ENCODE measurements at places on chromosomes 7 and 10.

GRCh38 chr7:416761-417624, 102.7 kb downstream of the PDGFA start:
- no peak for DNase-seq

- no peak for DNase-seq
These were observed 485.8 kb downstream of the PLXDC2 start for GRCh38 chr10:20302033-20302432.

DNA sequence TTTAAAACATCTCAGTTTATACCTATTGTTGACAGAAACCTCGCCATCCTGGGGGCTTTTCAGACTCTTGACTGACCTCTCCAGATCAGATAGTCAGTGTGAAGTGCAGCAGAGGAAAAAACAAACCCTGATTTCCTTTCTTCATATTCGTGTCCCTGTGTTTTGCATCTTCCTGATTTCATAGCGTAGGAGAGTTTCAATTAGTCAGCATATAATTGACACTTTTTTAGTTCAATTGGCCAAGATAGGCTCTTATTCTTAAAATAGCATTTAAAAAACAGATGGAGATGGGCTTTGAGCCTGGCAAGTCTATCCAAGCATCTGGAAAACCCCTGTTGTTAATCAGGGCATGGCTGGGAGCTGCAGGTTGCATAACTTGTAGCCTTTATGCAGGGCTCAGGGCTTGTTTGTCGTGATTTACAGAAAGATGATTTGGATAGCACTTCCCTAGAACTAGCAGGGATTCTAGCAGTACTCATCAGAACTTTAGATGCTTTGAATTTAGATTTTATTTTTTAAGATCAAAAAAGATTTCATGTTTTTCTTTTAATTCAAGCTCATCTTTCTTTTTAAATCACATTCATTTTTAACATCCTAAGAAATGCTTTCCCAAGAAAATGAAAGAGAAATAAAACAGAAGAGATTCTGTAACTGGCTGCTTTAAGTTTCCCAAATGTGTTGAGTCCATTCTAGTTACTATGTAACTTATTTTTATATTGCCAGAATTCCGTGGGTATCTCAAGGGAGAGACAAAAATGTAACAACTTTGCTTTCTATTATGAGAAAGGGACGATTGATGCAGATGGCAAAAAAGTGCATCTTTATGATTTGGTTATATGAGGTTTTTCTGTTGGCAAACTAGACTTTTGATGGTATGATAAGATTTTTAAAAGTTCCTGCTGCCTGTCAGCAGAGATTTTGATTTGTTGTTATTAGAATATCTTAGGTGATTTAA, 270.8 kb upstream of the FZD8 start:
- DNase-seq, result no peak

- DNase-seq, result no peak
These were observed 9.7 kb downstream of the C10orf62 start for GRCh38 chr10:97599272-97599619.

- no peak for DNase-seq
These were observed 15.2 kb downstream of the YKT6 start for GRCh38 chr7:44216019-44216418.

DNA sequence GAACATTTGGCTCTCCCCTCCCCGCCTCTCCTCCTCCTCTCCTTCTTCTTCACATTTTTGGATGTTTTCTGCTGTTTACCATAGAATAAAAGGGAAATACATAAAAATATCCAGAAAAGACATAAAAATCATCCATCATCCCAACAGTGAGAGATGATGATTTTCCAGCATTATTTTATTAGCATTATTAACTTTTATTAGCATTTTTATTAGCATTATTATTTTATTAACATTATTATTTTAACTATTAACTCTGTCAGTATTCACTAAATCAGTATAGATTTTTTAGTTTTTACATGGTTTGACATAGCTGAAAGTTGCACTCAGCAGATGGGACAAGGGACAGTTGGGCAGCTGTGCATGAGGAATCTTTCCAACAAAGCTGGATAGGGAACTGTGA, 16.2 kb upstream of the SLC35B4 start:
- DNase-seq, result no peak

GRCh38 chr7:20561908-20562307, 53.6 kb upstream of the ABCB5 start:
- peak; percentile 65 for DNase-seq

DNA sequence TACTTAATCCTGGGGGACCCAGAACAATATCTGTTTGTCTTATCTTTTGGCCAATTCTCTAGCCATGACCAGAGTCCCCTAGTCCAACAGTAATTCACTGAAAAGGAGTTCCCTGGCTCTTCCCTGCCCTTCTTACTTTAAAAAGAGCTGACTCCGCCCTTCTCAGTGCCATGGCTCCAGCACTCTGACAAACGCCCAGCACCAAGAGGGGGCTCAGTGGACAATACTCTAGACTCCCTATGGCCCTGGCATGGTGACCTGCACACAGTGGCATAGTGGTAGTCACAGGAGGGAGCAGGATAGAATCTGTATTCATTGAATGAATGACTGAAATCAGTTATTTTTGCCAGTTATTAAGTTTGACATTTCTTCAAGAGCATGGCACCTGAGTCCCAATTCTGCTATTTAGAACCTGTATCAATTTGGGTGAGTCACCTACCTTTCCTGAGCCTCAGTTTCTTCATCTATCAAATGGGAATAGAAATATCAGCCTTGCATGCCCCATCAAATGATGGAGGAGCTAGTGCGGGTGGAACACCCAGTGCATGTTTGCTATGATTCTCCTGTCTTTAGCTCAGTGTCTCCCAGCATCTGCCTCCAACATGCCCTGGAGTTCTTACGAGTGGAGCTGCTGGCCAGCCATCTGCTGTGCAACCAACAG, 69.4 kb downstream of the CLEC2L start:
- DNase-seq, result no peak

DNA sequence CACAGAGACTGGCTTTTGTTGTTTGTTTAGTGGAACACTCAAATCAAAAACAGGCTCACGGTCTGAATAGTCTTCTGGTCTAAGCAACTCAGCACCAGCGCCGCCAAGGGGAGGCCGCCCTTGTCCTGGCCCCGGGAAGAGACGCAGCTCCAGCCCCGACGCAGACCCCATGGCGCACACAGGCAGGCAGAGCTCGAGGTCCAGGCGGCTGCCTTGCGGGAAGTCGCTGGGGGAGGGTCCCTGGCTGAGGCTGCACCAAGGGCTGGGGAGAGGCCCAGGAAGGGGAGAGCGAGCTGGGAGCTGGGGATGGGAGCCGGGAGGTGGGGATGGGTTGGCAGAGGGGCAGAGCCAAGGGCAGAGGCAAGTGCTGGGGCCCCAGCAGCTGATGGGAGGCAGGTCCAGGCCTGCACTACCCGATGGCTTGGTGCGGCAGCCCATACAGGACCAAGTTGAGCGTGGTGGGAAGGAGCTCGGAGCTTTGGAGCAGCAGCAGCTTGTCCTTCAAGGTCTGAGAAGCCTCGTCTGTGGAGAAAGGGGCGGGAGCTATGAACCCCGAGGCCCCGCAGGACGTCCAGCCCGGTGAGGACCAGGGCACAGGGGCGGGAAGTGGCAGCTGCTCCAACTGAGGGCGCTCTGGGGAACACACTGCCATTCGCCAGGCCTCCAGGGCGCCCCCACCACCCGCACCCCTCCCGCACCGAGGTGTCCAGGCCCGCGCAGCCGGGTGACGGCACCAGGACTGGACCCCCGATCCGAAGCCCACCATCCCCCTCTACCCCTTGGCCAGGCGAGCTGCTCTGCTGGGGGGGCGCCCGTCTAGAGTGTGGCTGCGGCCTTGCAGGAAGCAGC, 22.7 kb upstream of the NKX6-2 start:
- no peak for DNase-seq

DNA sequence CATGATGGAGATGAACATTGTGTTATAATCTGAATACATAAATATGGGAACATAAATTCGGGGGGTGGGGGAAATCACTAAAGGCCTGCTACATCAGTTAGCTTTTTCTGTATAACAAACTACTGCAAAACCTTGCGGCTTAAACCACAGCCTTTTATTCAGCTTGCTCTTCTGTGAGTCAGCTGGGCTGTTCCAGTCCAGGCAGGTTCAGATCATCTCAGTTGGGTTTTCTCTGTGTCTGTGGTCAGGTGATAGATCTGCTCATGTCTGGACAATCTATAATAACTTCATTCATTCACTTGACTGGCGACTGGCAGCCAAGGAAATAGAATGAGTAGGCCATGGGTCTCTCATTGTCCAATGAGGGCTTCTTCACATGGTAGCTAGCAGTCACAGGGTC, 23.5 kb downstream of the HTR7 start:
- DNase-seq, result no peak

DNA sequence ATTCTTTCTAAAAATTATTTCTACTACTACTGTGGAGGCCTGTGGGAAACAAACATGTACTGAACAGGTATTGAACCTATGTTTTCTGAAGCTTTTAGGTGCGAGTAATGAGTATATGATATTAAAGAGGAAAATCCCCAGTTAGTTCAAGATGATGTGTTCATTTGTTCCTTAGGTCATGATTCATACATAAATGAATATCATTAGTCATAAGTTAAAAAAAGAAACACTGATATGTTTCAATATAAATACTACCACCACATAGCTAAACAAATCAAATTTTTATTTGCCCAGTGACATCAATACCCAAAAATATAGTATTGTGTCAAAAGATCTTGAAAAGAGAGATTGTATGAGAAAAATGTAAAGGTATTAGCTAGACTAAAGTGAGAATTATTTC, 210.7 kb upstream of the GNAI1 start:
- DNase-seq, result no peak

DNA sequence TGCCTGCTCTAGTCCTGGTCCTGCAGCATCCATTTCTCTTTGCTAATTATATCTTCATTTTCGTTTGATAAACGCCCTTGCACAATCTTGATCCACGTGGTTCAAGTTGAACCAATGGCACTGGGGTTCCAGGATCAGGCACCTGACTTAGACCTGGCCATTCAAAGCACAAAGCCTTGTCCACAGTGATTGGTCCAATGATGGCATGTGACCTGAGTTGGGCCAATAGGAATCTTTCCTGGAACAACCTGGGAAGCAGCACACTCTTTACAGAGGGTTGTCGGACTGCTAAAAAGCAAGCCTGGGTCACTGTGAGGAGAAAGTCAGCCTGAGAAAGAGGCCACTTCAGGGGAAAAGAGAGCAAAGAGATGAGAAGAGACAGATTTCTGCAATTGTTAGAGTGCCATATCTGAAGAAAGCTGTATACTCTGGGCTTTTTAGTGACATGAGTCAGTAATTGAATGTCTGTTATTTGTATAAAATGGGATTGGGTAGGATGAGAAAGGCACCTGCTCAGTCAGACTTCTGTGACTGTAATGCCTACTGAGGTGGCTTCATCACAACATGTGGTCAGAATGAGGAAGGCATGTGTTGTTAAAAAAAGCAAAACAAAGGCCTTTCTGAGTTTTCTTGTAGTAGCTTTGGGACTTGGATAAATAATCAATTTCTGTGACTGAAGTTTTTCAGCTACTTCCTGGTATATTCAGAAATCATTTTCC, 4.4 kb upstream of the STEAP4 start:
- no peak for DNase-seq

DNA sequence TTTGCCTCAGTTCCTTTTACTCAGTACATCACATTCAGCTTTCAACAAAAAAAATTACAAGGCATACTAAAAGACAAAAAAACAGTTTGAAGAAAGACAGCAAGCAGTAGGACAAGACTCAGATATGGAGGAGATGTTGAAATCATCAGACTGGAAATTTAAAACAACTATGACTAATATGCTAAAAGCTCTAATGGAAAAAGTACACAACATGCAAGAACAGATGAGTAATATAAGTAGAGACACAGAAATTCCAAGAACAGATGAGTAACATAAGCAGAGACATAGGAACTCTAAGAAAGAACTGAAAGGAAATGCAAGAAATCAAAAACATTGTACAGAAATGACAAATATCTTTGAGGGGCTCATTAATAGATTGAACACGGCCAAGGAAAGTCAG, 402.6 kb downstream of the NEBL start:
- no peak for DNase-seq

DNA sequence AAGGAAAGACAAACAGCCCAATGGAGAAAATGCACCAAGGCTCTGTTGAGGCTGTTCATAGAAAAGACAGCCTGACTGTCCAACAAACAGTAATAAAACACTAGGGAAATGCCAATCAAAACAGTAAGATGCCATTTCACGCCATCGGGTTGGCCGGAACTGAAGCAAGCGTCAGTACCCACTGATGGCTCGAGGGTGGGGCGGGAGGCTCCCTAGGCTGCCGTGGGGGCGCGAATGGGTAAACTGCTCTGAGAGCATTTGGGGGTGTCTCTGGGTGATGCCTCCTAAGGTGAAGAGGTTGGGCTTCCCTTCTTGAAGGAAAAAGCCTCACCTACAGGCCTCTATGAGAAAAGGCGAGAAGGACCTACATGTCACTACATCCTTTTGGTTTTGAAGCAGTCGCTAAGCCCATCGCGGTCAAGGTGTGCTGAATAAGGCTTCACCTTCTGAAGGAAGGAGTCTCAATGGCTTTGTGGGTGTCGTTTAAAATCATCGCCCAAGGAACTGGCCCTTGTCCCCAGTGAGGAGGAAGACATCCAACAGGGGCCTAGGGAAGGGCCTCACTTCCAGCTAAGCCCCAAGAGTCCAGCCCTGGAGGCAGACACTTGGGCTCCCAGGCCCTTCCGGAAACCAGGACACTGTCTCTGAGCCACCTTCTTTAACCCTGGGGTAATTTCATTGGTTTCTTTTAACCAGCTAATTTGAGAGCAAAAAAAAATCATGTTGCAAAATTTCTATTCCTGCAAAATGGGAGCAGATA, 98.5 kb upstream of the PPP2R2D start:
- no peak for DNase-seq

DNA sequence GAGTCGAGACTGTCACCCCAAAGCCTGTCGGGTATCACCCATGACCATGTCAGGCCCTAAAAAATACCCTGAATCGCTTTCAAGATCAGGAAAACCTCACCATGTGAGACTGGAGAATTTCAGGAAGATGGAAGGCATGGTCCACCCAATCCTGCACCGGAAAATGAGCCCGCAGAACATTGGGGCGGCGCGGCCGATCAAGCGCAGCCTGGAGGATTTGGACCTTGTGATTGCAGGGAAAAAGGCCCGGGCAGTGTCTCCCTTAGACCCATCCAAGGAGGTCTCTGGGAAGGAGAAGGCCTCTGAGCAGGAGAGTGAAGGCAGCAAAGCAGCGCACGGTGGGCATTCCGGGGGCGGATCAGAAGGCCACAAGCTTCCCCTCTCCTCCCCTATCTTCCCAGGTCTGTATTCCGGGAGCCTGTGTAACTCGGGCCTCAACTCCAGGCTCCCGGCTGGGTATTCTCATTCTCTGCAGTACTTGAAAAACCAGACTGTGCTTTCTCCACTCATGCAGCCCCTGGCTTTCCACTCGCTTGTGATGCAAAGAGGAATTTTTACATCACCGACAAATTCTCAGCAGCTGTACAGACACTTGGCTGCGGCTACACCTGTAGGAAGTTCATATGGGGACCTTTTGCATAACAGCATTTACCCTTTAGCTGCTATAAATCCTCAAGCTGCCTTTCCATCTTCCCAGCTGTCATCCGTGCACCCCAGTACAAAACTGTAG, 176.2 kb downstream of the RTKN2 start:
- DNase-seq, result no peak

GRCh38 chr10:88680958-88681357, 16.7 kb downstream of the LIPF start:
- no peak for DNase-seq

- no peak for DNase-seq
These were observed 66.4 kb downstream of the EXOC6 start for GRCh38 chr10:92914478-92915325.
